ENCODE measurements at places on chromosomes 13 and 19.

- DNase-seq, result peak; percentile 83
Observed at GRCh38 chr13:27826379-27827353, 34.4 kb downstream of the GSX1 start.

- no peak for DNase-seq
Observed at GRCh38 chr13:87042946-87043345, 628.2 kb upstream of the SLITRK5 start.

- DNase-seq, result peak; percentile 14
Observed at GRCh38 chr13:28531845-28532387, 37.0 kb upstream of the FLT1 start.

DNA sequence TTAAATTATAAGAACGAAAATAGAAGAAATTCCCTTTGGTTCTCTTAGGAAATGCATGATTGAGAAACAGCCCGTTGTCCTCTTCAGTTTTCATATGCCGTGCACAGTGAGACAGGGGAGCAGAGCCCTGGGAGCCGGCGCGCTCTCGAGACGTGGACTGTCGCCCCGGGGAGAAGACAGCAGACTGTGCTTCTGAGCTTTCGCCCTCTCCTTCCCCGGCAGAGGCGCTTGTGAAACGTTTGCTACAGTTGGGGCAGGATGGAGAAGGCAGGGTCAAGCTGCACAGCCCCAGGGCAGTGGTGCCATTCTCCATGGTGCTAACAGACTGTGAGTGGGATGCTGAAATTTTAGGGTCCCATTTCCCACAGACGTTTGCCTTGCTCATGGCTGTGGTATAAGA lies 192.2 kb upstream of the KL start:
- no peak for DNase-seq

GRCh38 chr13:74103970-74104555 lies 30.1 kb downstream of the KLF12 start:
- no peak for DNase-seq

- DNase-seq, result no peak
Observed at GRCh38 chr19:51271067-51271466, 20.2 kb downstream of the SIGLECL1 start.

GRCh38 chr19:42132030-42132628 lies at the start of gene POU2F2:
TSS of gene POU2F2 (minus strand) at chr19:42132446. CDS start at chr19:42132411, 35 bp downstream.
- no peak for DNase-seq

Measured in spinal cord (tissue), 10 donors.